ENCODE measurements at places on chromosomes 5 and 9.

GRCh38 chr9:133944746-133945135 lies 47.4 kb downstream of the VAV2 start:
- DNase-seq, result no peak

DNA sequence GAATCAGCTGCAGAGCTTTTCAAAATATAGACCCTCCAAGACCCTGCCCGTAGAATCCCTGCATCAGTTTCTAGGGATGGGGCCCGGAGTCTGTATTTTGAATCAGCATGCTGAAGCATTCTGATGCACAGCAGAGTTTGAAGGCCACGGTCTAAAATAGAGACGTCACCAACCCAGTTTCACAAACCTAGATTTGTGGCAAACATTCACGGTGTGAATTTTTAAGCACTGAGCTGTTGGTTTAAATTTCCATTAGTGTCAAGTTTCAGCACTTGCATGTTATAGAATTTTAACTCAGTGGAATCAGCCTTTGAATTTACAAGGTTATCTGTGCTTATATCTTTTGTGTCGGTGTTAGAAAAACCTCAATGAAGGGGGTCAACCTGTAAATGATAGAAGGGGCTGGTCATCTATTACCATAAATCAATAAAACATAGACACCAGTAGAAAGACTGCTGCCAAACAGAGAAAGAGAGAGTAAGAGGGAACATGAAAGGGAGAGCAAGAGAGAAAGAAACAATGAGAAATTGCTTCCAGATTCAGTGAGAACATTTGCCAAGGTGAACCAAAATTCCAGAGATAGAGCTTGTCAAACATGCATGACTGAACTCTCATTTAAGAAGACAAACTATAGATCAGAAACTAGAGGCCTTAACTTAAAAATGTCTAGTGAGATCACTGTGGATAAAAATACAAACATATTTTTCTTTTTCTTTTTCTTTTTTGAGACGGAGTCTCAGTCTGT lies 414.9 kb downstream of the ZSWIM6 start:
- DNase-seq, result no peak

- no peak for DNase-seq
Observed at GRCh38 chr5:176530983-176531901, 6.0 kb downstream of the RNF44 start.

GRCh38 chr5:151128817-151129216 lies 28.8 kb downstream of the ANXA6 start:
- DNase-seq, result peak; percentile 31

GRCh38 chr9:130394320-130394719 lies 50.4 kb upstream of the ASS1 start:
- DNase-seq, result no peak

GRCh38 chr9:38006163-38006562 lies 62.9 kb downstream of the SHB start:
- DNase-seq, result no peak

DNA sequence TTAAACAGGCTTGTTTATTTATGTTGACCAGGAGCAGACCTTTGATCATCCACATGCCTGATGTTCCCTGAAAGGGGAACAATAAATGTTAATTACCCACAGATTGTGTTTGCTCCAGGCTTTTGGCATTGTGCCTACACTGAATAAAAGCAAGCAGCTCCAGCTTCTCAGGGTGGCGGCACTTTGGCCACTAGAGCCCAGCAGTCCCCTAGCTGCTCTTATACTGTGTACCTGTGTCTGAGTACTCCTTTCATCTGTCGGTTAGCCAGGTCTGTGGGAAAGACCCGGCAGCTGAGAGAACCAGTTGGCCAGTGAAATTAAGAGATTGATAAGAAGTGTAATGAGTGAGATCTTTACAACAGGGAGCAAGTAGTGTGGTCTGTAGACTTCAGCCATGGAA lies 254.8 kb upstream of the FTMT start:
- DNase-seq, result no peak

DNA sequence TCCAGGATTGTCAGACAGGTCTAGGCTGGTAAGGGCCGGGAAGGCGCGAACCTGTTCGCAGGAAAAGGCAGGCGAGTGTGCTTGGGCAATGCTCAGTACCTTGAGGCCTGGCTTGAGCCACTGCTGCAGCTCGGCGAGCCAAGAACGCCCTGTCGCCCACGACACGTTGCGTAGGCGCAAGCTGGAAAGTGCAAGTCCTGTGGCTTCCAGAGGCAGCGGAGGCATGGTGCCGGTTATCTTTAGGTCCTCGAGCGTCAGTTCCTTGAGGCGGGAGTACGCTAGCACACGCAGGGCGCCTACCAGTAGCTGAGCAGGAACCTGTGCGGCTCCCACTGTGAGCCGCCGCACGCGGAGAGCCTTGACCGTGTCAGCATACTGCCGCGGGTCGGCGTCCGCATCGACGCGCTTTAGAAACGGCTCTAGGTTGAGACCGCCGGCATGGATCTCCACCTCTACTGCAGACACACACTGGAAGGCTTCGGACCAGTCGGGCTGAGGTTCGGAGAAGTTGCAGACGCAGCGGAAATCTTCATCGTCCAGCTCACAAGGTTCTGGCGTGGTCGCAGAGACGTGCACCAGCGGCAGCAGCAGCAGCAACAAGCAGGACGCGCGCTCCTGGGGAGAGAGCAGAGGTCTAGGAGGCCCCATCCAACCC lies 482 bp downstream of the CD14 start:
- DNase-seq, result peak; percentile 85

DNA sequence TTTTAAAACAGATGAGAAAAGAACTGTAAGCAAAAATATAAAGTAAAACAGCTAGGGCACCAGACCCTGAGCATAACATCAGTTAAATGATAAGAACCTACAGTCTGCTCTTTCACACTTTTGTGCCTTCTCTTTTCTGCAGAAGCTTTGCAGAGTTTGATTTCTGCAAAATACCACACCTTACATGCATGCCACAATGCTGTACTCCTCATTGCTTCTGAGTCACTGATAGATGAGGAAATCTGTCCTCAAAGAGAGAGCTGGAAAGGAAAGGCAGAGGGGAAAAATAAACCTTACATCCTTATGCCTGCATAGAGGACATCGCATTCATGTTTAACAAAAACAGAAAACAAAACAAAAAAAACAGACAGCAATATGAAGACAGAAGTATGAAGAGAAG lies 142.9 kb downstream of the ATPSCKMT start:
- DNase-seq, result no peak

DNA sequence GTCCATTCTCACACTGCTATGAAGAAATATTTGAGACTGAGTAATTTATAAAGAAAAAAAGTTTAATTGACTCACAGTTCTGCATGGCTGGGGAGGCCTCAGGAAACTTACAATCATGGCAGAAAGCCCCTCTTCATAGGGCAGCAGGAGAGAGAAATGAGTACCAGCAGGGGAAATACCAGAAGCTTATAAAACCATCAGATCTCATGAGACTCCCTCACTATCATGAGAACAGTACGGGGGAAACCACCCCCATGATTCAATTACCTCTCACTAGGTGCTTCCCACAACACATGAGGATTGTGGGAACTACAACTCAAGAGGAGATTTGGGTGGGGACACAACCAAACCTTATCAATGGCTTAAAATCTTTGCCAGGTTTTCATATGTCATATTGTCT lies 20.3 kb upstream of the TENT4A start:
- DNase-seq, result no peak

- DNase-seq, result no peak
Observed at GRCh38 chr5:81513473-81513872, 119.5 kb upstream of the ACOT12 start.

DNA sequence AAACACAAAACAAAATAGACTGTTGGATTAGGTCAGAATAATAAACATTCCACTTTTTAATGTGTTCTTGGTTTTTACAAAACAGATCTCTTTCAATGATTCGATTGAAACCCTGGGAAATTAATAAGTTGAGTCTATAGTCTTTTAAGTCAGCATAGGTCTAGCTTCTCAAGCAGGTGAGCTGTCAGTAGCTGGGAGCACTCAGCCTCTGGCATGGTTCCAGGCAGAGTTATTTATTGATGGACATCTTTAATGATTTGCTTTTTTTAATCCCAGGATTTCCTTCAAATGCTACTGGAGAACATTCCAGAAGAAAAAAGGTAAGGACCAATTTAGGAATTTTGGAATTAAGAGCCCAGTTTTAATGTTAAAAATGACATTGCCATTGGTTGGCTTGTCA lies 241.0 kb downstream of the AOPEP start:
- DNase-seq, result no peak

- peak; percentile 29 for DNase-seq
Observed at GRCh38 chr9:97366889-97367288, 45.0 kb upstream of the TDRD7 start.

DNA sequence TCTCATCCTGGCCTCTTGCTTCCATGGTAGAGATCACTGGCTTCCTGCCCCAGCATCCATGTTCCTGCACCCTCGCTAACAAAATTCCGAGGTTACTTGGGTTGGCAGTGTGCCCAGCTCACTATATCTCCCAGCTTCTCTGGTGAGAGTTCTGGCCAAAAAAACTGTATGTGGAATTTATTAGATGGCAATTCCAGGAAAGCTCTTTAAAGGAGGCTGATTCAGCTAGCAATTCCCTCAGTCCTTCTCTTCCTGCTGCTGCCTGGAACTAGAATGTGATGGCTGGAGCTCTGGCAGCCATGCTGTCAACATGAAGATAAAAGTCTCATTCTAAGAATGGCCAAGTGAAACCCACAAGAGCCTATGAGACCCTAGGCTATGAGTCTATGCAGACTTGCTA lies 88.8 kb downstream of the SECISBP2 start:
- DNase-seq, result no peak

GRCh38 chr5:14840624-14841023 lies 31.0 kb downstream of the ANKH start:
- no peak for DNase-seq

GRCh38 chr5:131749723-131750470 lies 46.9 kb downstream of the FNIP1 start:
- no peak for DNase-seq

- DNase-seq, result no peak
Observed at GRCh38 chr5:141345327-141345726, 1.7 kb downstream of the PCDHGA3 start.

- DNase-seq, result no peak
Observed at GRCh38 chr9:71984831-71985281, 73.4 kb downstream of the C9orf85 start.

DNA sequence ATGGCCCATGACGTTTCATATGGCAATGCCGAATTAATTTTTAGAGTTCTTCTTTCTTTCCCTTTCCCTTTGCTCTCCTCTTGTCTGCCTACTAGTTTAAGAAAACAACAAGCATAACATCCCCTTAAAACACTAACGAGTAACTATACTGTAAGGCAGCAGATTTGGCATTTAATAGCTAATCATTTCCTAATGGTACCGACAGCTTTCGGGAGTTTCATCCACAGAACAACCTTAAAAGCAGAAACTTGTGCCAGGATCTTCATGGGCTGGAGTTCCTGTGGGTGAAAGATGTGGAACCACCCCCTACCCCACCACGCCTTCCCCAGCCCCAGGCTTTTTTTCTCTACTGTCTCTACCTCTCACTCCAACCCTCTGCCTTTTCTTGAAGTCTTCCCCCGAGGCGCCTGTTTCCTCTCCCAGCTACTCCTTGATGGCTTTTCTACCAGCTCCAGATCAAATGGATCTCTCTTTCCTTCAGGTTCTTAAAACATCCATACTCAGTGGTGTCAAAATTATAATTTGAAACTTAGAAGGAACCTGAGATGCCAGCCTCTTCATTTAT lies 319.5 kb downstream of the PIK3R1 start:
- DNase-seq, result no peak

DNA sequence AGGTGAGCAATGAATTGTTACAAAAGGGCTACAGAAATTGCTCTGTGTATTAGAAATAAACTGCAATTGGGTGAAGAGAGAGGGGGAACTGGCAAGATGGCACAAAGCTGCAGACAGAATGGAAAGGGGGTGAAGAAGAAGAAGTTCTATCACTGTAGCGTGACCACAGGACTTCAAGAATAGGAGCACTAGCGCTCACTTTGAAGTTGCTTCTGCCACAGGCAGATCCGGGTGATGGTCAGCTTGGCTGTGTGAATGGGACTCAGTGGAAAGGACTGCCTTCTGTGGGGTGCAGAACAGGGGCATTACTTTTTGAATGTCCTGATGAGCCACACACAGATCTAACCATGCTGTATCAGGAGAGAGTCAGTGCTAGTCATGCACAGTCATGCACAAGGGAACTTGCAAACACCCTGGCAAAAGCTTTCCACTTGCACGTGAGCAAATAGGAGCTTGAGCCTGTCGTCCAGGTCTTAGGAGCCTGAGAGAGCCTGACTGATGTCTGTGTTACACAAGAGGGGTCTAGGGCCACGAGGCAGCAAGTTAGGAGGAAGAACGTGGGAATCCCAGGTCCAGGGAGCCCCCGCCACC lies 16.3 kb downstream of the IL5 start:
- no peak for DNase-seq

GRCh38 chr5:756865-757345 lies 27.6 kb downstream of the ZDHHC11B start:
- DNase-seq, result no peak

DNA sequence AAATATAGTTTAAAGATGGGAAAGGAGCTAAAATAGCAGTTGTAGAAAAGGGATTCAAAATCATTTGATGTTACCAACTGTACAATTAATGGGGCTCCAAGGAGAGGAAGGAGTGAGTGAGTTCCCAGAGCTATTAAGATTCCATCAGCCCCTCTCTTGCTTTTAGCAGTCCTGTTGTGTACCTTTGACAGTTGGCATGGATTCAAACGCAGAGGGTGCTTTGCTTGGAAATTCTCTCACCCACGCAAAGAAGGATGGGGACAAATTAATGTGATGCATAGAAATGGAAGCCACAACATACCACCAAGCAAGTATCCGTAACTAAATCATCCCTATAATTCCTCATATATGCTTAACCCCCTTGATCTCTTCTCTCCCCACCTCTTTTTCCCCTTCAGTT lies 461.3 kb downstream of the EBF1 start:
- DNase-seq, result no peak

GRCh38 chr9:29211580-29212396 lies 1638.5 kb upstream of the C9orf72 start:
- DNase-seq, result peak; percentile 18

DNA sequence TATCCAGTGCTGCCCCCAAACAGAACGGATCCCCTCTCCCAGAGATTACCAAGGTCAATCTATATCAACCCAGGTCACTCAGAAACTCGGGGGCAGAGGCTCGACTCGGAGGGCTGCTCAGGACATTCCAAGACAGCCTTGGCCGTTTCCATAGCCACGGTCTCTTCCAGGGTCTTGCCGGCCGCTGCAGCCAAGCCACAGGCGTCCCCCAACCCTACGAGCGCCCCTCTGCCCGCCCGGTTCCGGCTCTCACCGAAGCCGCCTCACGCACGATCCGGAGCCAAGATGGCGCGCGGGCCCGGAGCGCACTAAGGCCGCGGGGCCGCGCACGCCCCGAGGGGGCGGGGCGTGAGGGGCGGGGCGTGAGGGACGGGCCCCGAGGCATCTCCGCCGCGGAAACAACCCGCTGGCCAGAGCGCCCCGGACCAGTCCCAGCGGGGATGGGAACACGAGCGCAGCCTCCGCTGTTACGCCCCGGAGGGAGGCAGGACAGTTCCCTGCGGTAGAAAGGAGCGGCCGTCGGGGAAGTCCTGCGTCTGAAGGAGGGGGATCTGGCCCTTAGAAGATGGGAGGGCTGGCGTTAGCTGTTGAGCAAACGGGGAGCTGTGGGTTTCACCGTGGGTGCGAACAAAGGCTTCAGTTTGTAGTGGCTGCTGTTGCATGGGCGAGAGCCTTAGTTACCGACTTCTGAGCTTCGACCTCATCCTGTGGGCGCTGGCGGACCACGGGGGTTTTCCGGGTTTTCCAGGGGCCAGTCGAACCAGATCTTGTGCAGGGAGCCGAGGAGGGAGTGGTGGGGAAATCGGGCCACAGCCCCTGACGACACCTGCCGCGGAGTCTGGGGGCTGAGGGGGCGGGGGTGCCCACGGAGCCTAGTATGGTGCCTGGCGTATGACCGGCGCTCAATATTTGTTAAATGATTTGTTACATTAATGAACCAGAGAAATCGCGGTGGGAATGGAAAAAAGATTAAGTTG lies at the start of gene RPP25L:
TSS of gene RPP25L (minus strand) at position 287 of the 977 bp plus-strand sequence. CDS start 801 bp downstream, outside the sequence.
- DNase-seq, result peak; percentile 91

Data from inflammatory macrophage treated with lipopolysaccharide for 4 hours (primary cell).